Breast epithelium (tissue), 4 donors: ENCODE measurements at places on chromosomes 5 and 9.

DNA sequence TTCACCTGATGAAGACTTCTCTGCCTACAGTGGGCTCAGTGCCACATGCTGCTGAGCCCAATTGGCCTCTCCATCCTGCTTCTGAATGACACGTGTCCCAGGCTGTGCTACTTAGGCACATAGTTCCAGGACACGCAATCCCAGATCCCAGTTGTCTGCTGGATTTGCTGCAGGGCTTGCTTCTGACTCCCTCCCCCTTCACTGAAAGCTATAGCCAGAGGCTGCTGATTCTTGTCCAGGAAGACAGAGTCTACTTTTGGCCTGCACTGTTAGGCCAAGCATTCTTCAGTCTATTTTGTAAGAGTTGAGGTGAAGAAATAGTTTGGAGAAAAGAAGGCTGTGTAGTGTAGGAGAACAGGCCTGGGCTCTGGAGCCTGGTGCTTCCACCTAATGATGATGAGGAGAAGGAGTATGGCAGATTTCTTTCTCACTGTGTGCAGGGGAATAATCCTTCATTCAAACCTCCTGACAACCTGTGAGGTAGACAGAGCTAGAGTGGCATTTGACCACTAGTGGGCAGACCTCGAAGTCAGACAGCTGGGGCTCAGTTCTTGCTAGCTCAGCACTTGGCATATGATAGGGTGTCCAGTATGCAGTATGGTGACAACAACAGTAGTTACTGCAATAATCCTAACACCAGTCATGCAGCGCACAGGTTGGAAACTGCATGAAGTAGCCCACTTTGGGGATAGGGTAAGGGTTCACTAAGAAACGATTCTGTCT is 19.5 kb upstream of the ASPN start:
- DNase-seq = no peak

GRCh38 chr5:71862507-71863060 is 143.5 kb downstream of the CARTPT start:
- DNase-seq = no peak

DNA sequence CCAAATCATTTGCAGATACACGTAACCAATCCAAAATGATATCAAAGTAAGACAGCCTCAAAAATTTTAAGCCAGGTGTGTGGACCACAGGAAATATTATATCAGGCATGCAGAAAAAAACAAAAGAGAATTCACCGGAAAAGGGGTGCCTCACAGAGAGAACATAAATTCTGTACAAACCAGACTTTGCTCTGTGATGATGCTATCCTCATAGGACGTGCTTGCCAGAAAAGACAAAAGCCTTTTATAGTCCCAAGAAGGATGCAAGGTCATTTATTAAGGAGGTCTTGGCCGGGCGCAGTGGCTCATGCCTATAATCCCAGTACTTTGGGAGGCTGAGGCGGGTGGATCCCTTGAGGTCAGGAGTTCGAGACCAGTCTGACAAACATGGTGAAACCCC is 16.8 kb upstream of the ATP6V1G1 start:
- no peak for DNase-seq

- DNase-seq = no peak
Observed at GRCh38 chr5:106508894-106509293, 1161.8 kb downstream of the EFNA5 start.

GRCh38 chr9:133429641-133430161 is 7.5 kb downstream of the ADAMTS13 start:
- DNase-seq = no peak

DNA sequence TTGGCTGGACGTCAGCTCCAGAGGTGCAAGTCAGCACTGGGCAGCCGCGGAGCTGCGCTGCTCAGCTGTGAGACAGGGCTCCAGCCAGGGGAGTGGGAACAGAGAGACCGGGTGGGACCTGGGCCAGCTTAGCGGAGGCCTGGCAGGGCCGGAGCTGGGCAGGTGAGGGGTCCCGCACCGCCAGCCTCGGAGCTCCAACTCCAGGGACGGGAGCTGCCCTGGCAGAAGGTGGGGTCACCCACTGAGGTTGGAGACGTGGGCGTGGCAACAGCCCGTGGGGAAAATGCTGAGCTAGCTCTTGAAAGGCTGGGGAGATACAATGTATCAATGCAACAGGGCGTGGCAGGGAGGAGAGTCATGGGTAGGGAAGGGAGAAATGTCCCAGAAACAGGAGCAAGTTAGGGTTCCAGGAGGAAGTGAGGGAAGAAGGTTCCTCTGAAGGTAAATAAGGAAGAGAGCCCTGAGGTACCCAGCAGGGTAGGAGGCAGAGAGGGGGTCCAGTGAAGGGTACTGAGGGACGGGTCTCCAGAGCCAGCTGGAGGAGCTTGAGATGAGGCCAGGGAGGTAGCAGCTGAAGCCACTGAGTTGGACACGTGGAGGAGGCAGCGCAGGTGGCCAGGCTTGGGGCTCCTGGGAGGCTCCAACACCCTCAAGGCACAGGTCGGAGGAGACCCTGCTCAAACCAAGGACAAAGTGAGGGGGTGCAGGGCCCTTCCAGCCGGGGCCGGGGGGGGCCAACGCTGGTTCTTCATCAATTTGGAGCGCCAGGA is 736 bp upstream of the NKD2 start:
- peak; percentile 36 for DNase-seq

- DNase-seq = no peak
Observed at GRCh38 chr9:22157276-22157675, 148.2 kb upstream of the CDKN2B start.

GRCh38 chr9:95077766-95078370 is 239.6 kb downstream of the FANCC start:
- no peak for DNase-seq
